ENCODE measurements at places on chromosomes 5 and 9. TPM values are rescaled to one million over a fixed set of nuclear protein-coding genes. Genes with fewer than 3 reads are reported as not detected.

DNA sequence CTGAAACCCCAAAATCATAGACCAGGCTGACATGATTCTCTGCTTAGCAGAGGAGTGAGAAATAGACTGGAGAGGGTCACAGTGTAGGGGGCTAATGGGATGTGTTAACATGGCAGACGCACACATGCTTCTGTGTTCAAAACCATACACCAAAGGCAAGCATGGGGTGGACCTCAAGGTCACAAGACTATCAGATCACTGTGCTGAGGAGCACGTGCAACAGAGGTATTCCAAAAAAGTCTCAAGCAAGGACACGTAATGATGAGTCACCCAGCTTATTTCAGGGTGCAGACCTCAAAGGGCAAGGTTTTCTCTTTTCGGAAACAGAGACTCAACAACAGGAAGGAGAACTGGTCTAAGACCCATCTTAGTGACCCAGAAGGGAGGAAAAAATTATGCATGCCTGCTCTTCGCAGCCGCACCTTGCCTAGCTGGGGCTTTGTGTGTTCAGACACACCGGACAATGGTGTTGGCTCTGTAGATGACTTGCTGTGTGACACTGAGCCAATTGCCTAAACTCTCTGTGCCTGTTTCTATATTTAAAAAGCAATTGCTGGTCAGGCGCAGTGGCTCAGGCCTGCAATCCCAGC, 20.3 kb downstream of the WHRN start:
- no peaks in the 10 kb centered on the region for H3K4me1 ChIP-seq
- DNase-seq = no peak
- no peaks in the 10 kb centered on the region for H3K27me3 ChIP-seq

Gene MUSK
- total RNA-seq = 14.1 TPM

DNA sequence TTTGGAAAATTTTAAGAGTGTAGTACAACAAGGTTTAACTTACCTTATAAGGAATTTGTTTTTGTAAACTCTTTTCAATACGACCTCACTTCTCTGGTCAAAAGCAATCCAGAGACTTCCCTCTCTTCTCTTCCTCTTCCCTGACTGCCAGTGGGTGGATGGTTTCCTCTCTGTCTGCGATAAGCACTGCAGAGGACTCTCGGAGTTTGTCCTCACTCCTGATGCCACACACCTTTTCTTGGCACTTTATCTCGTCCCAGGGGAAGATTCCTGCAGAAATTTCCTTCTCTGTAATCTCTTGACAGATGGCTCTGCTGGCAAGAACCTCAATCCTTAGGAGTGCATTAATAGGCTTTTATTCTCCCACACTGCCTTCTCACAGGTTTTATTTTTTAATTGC, 641.6 kb downstream of the NR2F1-AS1 start:
- DNase-seq = peak; percentile 19
- no peak overlapping the region for H3K4me3 ChIP-seq
- peaks cover 9% of the 10 kb centered on the region for H3K4me1 ChIP-seq
- H3K27me3 ChIP-seq = no peaks in the 10 kb centered on the region
- no peak overlapping the region for H3K27ac ChIP-seq
- no peaks in the 10 kb centered on the region for H3K36me3 ChIP-seq

- no peaks in the 10 kb centered on the region for H3K4me1 ChIP-seq
- no peak overlapping the region for H3K4me3 ChIP-seq
- no peaks in the 10 kb centered on the region for H3K27me3 ChIP-seq
Observed at GRCh38 chr9:70975821-70976220, 145.6 kb downstream of the TRPM3 start.

DNA sequence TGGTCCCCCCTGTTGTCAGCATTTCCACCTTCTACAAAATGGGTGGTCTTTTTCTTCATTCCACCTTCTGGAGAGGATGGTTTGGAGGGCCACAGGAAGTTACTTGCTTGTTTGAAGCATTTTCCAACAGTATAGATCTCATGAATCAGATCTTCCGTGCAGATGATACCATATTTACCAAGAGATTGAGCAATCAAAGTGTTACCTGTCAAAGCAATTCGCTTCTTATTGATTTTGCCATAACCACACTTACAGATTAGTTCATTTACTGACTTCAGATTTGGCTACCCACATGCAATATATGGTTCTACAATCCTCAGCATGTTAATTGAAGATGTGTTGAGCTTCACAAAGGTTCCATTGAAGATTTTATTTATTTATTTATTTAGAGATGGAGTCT, 14.0 kb upstream of the TEX48 start:
- H3K27me3 ChIP-seq = no peaks in the 10 kb centered on the region
- no peaks in the 10 kb centered on the region for H3K36me3 ChIP-seq
- H3K27ac ChIP-seq = no peak overlapping the region

GRCh38 chr5:111198281-111198966, 25.8 kb upstream of the CAMK4 start:
- no peak for DNase-seq
- H3K4me3 ChIP-seq = no peak overlapping the region
- no peaks in the 10 kb centered on the region for H3K36me3 ChIP-seq
- no peaks in the 10 kb centered on the region for H3K27me3 ChIP-seq

Measured in SJCRH30 (cell line).